T-helper 2 cell (primary cell): ENCODE measurements at places on chromosomes 6 and 20.
A peak's percentile ranks its signal among the peaks of the same experiment; 100 is the strongest.

DNA sequence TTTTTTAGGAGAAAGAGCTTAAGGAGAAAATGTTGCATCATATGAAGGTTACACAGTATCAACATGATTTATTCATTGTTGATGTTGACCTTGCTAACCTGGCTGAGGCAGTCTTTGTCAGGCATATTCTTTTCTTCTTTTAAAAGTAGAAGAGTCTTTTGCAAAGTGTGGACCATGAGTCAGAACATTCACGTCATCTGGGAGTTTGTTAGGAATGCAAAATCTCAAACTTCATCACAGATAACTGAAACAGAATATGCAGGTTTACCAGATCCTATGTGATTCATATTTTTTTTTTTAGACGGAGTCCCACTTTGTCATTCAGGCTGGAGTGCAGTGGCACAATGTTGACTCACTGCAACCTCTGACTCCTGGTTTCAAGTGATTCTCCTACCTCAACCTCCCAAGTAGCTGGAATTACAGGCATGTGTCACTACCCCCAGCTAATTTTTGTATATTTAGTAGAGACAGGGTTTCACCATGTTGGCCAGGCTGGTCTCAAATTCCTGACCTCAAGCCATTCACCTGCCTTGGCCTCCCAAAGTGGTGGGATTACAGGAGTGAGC is 530.4 kb upstream of the BTBD3 start:
- no peak for DNase-seq

- DNase-seq = no peak
These were observed 218.2 kb downstream of the BMP7 start for GRCh38 chr20:57048027-57048869.

DNA sequence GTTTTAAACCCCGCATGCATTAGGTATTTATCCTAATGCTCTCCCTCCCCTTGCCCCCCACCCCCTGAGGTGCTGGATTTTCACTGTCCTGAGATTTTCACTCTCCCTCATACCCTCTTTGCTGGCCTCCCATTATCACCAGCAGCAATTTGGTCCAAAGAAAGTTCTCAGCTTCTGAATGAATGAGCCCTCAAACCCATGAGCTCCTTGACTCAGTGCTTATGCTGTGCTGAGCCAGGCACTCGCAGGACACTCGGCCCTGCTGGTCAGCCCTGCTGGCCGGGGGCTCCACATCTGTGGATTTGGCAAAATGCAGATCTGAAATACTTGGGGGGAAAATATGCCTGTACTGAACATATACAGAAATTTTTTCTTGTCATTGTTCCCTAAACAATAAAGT is 153.2 kb upstream of the QKI start:
- no peak for DNase-seq

DNA sequence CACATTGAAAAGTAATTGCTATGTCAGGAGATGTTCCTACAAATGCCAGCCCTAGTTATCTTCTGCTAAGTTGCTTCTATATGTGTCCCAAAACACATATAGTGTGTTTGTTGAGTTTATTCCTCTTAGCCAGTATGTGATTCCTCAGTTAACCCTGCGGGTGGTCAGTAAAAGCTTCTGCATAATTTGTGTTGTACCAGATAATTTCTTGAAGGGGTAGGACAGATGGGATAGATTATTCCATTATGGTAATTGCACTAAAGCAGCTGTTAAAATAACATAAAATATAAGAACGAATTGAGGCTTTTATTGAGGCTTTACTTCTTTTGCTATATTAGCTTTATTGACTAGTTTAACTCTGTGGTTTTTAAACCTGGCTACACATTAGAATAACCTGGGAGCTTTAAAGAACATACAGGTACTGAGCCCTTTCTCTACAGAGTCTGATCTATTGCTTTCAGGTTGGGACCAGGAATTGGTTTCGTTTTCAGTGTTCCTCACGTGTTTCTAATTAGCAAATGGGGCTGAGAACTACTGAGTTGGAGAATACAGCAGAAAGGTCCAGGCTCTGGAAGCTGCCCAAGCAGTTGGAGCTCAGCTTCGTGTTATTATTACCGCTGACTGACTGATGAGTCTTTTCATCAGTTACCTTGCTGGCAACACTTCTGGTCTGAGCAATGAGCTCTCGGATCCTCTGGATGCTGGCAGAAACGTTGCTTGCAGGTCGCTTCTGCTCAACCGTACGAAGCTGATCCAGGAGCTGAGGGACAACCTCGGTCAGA is 56.9 kb downstream of the FAM229B start:
- DNase-seq = no peak

- no peak for DNase-seq
These were observed 3.8 kb downstream of the DDR1 start for GRCh38 chr6:30887901-30888815.

GRCh38 chr20:19110881-19111460 is 101.5 kb upstream of the SLC24A3 start:
- DNase-seq = no peak

- no peak for DNase-seq
These were observed 16.1 kb downstream of the UCKL1 start for GRCh38 chr20:63940071-63940471.

DNA sequence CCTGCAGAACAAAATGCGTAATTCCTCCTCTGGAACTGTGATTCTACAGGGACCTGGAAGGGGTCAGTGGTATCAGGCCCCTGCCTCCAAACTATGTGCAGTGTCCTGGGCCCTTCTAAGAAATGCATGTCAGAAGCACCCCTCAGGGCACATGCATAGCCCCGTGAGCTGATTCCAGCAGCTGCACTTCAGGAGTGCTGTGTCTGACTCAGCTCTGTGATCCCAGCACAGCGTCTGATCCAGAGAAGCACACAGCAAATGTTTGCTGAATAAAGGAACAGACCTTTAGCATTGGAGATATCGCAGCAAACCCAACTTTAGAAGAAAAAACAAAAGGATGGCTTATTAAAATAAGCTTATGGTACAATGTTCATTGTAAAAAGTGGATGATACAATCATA is 15.8 kb upstream of the MAFB start:
- no peak for DNase-seq

GRCh38 chr6:107582086-107582485 is 92.2 kb downstream of the SOBP start:
- DNase-seq = no peak

GRCh38 chr6:100780648-100781047 is 100.5 kb downstream of the ASCC3 start:
- no peak for DNase-seq

GRCh38 chr6:167683028-167683862 is 143.5 kb upstream of the AFDN start:
- no peak for DNase-seq

DNA sequence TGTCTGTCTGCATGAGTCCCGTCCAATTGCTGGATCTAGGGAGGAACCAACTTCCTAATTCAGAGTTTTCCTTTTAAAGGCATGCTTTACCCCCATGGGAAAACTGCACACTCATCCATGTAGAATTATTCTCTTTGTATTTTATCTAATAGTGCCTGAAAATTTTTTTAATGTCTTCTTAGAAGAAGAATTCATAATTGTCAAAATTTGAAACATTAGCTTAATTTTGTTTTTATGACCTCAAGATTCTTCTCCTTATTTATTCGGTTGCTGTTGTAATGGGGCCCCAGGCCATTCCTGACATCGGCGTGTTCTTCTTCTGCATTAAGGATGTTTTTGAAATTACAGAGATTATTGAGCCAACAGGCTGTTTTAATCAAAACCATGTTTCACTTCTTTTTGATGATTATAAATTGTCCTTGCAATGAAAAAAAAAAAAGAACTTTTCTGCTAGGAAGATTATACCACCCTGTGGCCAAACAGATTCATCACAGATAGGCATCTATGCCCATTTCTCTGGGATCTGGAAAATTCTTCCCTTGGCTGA is 100.3 kb downstream of the ZNF217 start:
- DNase-seq = no peak

DNA sequence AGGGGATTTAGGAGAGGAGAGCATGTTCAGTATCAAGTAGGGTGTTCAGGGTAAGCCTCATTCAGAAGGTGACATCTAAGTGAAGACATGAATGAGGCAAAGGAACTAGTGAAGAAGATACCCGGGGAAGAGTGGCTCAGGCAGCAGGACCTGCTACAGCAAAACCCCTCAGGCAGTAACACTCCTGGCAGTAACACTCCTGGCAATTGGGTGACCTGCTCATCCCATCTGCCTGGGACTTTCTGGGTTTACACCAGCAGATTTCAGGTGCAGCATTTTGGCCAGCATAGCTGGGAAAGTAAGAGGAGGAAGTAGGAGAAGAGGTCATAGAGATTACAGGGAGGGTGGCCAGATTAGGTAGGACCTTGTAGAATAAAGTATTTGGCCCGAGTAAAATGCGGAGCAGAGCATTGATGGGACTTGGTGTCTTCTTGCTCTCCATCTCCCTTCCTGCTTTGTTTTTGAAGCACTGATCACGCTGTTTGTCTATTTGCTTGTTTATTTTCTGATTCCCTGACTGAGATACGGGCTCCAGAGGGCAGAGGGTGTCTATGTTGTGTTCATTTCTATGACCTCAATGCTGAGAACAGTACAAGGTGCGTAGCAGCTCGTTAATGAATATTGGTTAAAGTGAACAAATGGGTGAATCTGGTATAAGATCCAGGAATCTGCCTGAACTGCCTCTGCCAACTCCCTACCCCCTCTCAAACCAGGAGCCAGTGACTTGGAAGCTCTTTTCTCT is 88.3 kb downstream of the IYD start:
- no peak for DNase-seq

- DNase-seq = peak; percentile 73
These were observed 9.0 kb upstream of the HSP90AB1 start for GRCh38 chr6:44237813-44238433.

- peak; percentile 20 for DNase-seq
These were observed 5.1 kb downstream of the IGF2R start for GRCh38 chr6:159973951-159974350.

- no peak for DNase-seq
These were observed 24.8 kb downstream of the RREB1 start for GRCh38 chr6:7132398-7133035.

- DNase-seq = no peak
These were observed 46.3 kb downstream of the MKKS start for GRCh38 chr20:10387686-10388085.

- DNase-seq = no peak
These were observed 51.2 kb downstream of the CFAP61 start for GRCh38 chr20:20103486-20103885.

DNA sequence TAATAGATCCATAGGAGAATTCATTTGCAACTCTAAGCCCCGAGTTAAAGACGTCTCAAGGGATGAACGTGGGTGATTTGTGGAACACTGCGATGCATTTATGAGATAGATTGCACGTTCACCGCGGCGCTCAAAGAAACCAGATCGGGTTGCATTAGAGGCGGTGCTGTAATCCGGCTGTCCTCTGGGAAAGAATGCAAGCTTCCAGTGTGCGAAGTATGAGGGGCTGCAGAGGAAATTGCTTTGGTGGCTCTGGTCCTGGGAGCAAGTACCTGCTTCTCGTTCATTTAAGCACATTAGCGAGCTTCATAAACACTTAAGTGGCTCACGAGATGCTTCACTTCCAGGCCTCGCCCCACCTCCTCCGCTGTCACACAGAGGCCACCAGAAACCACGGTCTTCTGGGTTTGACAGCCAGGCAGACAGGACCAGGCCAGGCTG is 182.3 kb downstream of the CDH4 start:
- no peak for DNase-seq

DNA sequence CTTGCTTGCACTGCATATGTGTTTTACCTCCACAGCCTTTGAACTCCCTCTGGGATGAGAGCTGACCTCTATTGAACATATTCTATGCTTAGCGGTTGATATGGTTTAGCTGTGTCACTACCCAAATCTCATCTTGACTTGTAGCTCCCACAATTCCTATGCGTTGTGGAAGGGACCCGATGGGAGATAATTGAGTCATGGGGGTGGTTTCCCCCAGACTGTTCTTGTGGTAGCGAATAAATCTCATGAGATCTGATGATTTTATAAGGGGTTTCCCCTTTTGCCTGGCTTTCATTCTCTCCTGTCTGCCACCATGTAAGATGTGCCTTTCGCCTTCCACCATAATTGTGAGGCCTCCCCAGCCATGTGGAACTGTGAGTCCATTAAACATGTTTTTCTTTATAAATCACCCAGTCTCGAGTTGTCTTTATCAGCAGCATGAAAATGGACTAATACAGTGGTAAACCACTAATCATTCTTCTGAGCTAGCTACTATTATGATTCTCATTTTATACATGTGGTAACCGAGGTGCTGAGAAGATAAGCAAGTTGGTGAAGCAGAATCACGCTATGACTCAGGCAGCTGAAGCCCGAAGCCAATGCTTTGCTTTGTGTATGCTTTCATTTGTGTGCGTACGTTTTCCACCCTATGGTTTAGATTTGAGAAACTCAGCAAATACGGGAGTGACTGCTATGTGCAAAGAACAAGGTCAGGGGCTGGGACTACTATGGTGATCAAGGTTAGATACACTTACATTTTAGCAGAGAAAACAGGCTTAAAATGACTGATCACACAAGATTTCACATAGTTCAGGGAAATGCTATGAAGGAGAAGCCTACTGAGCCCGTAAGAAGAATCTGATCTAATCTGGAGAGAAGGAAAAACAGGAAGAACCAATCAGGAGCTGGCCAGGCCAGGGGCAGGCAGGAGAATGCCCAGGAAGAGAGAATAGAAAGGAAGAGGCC is 363.5 kb downstream of the ESR1 start:
- no peak for DNase-seq

DNA sequence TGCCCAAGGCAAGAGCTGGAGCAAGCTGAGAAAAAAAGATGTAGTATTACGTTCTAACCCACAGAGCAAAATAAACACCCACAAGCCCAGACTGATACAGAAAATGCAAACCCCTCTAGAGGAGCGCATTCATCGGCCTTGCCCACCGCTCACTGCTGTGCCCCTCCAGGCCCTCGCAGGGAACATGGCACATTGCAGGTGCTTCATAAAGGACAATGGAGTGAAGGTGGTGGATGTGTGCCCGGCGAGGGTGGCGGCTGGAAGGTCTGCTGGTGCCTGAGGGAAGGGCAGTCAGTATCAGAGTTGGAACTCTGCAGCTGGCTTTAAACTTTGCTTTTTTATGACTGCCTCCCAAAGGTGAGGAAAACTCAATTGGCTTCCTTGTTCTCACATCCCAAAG is 18.5 kb upstream of the IRF4 start:
- no peak for DNase-seq

DNA sequence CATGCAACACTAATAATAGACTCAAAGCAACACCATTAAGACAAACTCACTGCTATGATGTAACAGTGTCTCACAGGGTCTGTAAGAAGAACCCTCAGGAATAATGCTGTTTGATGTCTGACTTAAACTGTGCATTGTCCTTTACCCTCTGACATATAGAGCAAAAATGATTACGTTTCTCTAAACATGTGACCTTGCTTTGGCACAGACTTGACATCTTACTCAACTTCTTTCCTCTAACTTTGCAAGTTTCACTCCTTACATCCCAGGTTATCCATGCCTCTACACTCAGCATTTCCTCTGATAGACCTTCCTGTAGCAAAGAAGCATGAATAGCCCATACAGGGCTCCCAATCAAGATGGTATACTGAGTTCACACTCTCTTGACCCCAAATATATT is 252.7 kb downstream of the UST start:
- no peak for DNase-seq

DNA sequence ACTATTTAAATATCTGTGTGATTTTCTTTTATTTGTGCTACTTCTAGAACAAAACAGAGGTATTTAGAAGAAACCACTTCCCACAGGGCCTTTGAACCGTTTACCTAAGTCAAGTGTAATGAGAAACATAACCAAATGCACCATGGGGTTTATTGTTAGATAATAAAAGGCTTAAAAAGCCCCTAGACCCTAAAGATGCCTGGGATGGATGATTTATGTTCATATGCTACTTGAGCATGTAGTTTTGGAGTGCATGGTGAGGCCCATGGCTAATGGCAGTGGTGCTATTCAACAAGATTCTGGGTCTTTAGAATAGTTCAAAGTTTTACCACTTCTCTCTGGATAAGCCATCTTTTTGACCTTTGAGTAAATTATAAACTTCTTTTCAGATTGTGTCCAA is 65.9 kb downstream of the MTHFD1L start:
- DNase-seq = no peak
